ENCODE measurements at places on chromosomes 7 and 10.

GRCh38 chr7:57423768-57424167 lies 26.2 kb upstream of the ZNF716 start:
- DNase-seq: no peak

GRCh38 chr10:14146501-14146900 lies 184.2 kb downstream of the FRMD4A start:
- DNase-seq: no peak

DNA sequence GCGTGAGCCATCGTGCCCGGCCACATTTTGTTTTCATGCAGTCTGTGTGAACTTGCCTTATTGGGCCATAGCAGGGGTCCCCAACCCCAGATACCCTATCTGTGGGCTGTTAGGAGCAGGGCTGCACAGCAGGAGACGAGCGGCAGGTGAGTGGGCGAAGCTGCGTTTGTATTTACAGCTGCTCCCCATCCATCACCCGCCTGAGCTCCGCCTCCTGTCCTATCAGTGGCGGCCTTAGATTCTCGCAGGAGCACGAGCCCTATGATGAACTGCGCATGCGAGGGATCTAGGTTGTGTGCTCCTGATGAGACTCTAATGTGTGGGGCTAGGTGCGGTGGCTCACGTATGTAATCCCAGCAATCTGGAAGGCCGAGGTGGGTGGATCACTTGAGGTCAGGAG lies 293.9 kb downstream of the CAMK1D start:
- DNase-seq: no peak

DNA sequence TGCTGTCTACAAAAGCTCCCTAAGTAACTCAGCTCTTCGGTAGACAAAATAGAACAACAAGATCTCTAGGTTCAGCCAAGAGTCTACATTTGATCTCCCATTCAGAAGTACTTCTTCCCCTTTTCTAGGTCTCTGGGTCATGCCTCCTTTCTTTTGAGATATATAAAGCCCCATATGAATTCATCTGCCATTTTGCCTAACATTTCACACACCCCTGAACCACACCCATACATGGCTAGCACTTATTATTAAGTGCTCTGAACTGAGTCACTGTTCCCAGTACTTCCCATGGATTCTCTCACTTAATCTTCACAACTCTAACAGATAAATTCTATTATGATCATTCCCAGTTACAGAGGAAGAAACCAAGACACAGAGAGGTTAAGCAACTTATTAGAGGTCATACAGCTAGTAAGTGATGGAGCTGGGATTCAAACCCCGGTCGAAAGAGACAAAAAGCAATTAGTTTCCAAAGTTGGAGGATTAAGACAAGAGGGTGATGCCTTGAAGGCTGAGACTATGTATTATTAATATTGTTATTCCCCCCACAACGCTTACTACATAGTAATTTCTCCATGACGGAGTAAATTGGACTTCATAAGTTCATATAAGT lies 17.3 kb downstream of the MYOF start:
- no peak for DNase-seq

- DNase-seq: no peak
Observed at GRCh38 chr7:117704063-117704462, 169.2 kb downstream of the CTTNBP2 start.

DNA sequence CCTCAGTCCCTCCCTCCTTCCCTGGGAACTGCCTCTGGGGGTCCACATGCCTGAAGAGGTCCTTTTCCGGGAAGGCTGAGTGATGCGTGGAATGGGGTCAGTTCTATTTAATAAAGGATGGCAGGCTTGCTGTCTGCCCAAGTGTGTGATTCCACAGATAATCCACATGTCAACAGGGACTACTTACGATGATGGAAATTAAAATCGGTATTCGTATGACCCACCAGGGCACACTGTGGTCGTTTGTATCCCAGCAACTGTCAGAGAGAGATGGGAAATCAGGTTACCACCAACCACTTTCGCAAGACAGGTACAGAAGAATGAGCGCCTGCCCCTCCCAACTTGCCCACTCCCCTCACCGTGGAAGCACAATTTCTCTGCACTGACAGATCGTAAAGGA lies 110.3 kb downstream of the VIPR2 start:
- DNase-seq: no peak

GRCh38 chr10:109178591-109178990 lies 744.7 kb downstream of the XPNPEP1 start:
- DNase-seq: no peak

DNA sequence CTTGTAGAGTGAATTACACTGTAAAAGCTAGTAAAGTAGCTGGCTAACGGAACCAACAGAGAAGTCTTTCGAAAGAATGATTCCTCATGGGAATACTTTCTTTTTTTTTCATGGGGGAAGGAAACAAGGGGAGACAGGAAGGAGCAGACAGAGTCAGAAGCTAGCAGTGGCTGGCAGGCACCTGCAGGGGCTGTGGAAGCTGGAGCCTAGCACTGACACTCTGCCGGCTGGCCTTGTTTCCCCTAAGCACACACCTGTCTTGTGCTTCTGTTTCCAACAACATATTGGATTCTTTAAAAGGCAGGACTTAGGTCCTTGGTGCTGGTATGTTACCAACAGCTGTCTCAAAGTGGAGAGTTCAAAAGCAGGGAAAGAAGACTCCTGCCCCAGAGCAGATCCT lies 24.7 kb downstream of the NOD1 start:
- DNase-seq: no peak

DNA sequence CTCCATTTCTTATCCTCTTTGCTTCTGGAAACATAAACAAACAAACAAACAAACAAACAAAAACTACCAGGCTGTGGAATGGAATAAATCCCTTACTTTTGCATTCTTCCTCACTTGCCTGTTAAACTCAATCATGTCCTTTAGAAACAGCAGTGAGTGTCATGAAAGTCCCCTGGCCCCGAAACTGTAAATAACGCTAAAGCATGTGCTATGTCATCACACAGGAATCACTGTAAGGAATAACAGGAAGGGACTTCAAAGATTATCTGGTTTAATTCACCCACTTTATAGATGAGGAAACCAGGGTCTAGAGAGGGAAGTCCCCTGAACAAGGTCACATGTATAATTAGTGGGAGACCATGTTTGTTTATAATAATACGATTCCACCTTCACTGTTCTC lies 159.4 kb upstream of the MEOX2 start:
- DNase-seq: no peak

- no peak for DNase-seq
Observed at GRCh38 chr7:19001854-19002253, 115.6 kb downstream of the TWIST1 start.

- DNase-seq: no peak
Observed at GRCh38 chr7:128852537-128853254, 10.0 kb upstream of the ATP6V1F start.

DNA sequence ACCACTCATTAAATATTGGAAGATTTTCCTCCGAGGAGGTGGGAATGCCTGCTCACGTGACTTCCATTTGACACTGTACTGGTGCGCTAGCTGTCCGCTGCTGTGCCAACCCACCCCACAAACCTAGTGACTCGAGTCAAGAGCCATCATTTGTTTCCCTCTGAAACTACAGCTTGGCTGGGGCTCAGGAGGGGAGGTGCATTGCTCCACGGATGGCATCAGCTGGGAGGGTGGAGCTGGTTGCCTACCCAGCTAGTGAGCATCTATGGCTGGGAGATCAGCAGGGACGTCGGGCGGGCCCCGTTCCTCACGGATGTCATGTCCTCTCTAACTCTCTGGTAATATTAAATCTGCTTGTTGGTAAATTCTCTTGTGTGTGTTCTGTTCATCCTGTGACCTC lies 9.5 kb upstream of the FOXL3 start:
- DNase-seq: no peak

DNA sequence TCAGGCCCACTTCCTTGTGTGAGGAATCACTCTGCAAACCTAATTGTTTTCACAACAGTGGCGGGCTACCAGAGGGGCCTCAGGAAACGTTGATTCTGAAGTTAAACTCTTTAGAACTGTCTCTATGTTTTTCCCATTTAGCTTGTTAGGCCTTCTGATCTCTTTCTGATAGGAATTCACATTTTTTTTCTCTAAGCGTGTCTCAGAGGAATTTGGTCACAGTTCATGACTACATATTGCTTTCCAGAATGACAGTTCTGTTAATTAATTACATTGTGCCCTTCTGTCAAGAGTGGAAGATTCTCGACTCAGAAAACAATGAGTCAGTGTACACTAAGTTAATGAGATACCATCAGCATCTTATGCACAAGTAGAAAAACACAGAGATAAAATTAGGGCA lies 469.2 kb upstream of the C7orf33 start:
- DNase-seq: no peak

- no peak for DNase-seq
Observed at GRCh38 chr10:128896116-128896795, 570.8 kb upstream of the MGMT start.

DNA sequence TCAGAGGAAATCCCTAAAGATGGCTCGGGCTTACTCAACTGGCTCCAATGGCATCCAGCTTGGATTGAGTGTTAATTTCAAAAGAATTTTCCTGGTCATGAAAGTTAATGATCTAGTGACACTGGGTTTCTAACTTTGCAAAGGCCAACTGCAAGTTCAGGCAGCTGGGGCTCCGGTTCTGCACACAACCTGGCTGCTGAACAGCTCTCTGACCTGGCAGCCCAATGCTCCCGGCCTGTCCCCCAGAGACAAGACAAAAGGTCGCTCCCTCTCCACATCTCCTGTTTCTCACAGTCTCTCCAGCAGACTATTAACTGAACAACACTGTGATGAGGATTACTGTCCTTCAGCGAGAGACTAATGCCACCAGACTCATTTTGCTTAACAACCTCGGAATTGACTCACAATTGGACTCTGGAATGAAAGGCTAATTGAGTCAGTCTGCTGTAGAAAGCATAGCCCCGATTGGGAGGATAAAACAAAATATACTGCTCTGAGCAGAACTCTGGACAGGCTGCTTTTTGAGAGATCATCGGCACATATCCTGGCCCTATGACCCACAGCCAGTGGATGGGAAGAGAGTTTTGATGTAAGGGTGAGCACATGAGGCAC lies 174.5 kb downstream of the GFRA1 start:
- no peak for DNase-seq

- no peak for DNase-seq
Observed at GRCh38 chr10:92696606-92697383, 7.0 kb downstream of the HHEX start.

DNA sequence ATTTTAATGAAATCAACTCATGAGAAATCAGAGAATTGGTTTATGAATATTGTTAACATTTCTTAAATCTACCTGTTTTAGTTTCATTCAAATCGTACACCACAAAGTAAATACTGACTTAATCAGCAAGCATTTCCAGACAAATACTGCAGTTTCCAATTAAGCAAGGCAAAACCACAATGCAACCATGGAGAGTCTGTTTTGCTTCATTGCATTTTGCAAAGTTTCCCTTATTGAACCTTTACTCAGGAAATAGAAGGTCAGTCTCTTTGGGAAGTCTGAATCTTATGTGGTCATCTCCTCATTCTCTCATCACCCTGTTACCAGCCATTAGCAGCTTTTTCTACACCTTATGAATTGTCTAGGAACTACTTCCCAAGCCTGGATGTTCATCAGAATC lies 400.5 kb downstream of the IPMK start:
- no peak for DNase-seq

DNA sequence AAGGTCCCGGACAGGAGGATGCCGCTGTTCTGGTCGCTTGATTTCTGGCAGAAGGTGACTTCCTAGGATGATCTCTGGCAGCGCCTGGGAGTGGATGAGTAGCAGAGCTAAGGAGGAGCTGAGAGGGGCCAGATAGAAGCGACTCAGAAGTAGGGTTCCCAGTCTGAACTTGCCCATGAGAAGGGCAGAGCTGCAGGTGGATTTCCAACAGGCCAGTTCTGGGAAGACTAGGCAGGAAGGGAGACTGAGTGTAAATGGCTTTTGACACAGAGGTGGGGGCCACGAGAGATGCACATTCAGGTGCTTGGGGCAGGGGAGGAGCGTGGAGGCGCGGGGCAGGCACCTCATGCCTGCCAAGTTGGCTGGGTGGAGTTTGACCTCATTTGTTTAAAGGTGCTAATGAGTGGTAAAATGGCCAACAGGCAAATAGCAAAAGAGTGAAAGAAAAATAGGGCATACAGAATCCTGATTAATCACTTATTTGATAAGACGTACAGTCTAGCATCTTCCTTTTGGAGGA lies 58.8 kb downstream of the SHH start:
- no peak for DNase-seq

DNA sequence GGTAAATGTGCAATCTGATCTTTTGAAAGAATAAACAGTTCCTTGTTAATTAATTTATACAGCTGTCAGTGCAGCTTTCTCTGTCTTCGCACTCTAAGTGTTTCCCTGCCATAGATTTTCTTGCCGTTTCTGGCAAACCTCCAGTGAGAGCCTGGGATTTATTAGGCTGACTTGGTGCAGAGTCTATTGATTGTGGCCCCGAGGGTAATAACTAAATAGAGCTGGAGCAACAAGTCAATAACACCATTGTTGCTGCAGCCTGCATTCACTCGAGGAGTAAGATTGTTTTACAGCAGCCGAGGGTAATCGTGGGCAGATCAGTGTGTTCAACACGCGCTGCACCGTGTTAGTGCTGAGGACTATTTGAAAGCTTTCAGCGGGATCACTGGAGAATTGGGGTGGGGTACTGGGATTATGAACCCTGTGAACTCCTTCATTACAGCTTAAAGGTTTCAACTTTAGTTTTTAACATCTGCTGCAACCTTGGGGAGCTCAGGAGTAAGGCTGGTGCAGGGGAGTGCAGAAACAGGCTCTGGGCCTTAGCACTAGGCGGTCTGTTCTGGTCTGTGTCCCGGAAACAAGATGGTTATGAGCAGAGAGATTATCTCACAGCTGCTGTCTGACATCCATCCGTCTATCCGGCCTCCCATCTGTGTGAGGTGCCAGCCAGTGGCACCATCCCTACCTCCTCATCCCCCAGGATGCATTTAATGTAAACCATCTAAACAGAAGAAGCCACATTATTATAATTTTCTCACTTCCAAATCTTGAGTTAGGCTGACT lies 174.0 kb upstream of the TCF7L2 start:
- DNase-seq: no peak

GRCh38 chr7:105980645-105981396 lies 17.8 kb downstream of the CDHR3 start:
- no peak for DNase-seq

DNA sequence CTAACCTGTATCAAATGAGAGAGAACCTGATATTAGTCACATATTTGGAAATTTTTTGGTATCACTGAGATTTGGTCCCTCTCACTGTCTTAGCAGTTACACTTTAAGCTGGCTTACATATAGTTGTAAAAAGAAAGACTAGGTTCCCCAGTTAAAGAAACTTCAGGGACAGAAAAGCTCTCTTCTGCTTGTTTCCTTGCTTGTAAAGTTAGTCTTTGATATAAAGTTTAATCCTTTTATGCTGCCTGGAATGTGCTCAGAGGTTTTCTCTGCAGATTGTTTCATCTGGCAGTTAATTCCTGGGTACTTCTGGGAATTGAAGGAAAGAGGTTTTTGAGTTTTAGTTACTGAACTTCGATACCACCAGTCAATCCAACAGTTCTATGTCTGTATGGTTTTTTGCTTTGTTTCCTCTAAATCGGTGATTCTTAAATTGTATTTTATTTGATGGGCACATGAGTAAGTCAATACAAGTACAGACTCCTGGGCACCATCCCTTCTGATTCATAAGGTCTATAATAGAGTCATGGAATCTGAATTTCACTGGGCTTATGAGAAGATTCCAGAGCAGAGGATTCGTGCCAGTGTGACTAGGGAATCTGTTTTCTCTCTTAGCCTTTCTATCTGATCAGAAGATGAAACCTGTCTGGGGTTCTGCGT lies 1080.9 kb upstream of the C7orf33 start:
- no peak for DNase-seq
